ENCODE measurements at places on chromosomes 7 and 10.

DNA sequence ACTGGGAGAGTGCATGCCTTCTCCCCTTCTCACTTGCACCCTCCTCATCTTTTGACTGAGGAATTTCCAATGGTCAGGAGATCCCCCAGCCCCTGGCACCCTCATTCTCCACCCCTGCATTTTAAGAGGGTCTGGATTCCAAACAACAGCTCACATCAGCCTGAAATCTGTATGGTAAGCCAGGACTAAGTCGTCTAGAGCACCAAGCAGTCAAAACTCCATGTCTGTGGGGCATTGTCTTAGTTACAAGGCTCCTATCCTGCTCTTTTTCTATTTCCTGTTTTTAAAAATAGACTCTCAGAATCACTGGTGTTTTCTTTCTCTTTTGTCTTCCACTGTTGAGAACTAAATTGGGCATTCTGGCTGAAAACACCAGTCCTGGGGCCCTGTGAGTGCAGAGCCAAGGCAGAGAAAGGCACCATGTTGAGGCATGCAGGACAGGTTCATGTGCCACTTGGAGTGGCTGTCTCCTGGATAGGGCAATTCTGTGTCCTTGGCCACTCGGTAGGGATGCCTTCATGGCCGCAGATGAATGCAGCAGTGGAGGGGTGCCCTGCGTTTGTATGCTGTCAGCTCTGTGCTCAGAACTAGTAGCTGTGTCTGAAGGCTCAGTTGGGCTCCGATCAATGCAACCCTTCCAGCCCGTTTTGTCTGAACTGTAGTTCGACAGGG lies 216.6 kb upstream of the YAE1 start:
- DNase-seq = no peak

DNA sequence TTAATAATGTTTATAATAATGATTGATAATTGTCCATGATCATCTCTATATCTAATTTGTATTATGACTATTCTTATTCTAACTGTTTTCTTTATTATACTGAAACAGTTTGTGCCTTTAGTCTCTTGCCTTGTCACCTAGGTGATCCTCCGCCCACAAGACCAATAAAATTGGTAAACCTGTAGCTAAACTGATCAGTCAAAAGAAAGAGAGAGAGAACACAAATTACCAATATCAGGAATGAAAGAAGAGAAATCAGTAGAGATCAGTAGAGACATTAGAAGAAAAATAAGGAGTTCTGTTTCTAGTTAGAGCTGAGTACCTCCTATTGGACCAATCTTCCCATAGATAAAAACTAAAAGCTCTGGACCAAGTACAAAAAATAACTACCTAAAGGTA lies 6.1 kb upstream of the COA1 start:
- DNase-seq = no peak

- DNase-seq = no peak
These were observed 68.6 kb downstream of the DYNC2I1 start for GRCh38 chr7:158924956-158925355.

DNA sequence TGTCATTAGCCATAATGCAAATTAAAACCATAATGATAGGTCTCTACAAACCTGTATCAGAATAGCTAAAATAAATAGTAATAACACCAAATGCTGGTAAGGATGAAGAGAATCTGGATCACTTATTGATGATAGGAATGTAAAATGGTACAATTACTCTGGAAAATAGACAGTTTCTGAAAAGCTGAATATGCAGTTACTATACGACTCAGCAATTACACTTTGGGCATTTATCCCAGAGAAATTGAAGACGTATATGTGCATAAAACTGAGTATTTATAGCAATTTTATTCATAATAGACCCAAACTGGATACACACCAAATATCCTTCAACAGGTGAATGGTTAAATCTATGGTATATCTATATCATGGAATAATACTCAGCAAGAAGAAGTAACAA lies 7.9 kb downstream of the RPA3 start:
- no peak for DNase-seq

- no peak for DNase-seq
These were observed 11.6 kb downstream of the COL28A1 start for GRCh38 chr7:7524121-7524520.

GRCh38 chr7:85154282-85154937 lies 32.4 kb downstream of the SEMA3D start:
- DNase-seq = no peak

DNA sequence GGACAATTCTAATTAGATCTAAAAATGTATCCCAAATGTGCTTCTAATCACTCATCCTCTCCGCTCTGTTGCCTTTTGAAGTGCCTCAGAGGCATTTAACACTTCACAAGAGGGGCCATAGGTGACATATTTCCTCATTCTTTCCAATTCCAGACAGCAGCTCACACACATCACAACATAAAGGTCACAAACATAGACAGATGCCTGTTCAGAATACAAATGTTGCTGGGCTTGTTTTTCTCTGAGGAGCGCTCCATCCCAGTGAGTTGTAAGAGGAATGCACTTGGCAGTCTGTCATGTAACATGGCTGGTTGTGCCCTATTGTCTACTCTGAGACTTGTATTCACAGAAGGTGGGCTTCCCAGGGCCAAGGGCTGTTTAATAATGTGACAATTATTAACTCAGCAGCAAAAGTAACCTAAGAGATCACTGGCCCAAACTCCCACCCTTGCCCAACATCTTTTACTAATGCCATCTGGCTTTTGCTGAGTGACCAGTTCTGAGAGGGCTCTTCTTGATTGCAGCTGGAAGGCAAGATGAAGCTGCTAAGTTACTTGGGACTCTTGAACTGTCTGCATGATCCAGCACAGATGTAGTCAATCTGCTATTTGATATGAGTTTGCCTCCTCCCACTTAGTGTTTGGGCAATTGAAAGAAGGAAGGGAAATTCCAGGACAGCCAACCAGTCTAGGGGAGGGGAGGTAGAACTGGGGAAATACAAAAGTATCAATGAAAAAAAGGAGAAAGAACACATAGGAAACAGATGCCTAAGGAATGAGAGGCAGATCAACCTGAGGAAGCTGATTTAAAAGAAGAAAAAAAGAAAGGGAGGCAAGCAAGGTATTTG lies 13.6 kb downstream of the PON2 start:
- no peak for DNase-seq

GRCh38 chr7:38323156-38323555 lies 49.7 kb upstream of the TARP start:
- DNase-seq = no peak

DNA sequence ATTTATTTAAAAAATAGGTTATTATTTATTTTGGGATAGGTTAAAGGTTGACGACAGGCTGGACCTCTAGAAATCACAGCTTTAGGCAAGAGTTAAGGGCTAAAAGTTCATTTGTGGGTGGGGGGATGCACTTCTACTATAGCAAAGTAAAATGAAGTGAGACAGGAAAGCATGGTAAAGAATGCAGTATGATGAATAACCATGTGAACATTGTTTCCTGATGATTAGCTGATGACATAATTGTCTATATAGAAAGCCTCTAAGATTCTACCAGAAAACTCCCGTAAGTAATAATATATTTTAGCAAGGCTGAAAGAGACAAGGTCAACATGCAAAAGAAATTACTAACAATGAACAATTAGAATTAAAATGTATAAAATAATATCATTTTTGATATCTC lies 25.7 kb upstream of the PRSS37 start:
- no peak for DNase-seq

GRCh38 chr7:56229631-56230030 lies 113.4 kb upstream of the NUPR2 start:
- DNase-seq = no peak

DNA sequence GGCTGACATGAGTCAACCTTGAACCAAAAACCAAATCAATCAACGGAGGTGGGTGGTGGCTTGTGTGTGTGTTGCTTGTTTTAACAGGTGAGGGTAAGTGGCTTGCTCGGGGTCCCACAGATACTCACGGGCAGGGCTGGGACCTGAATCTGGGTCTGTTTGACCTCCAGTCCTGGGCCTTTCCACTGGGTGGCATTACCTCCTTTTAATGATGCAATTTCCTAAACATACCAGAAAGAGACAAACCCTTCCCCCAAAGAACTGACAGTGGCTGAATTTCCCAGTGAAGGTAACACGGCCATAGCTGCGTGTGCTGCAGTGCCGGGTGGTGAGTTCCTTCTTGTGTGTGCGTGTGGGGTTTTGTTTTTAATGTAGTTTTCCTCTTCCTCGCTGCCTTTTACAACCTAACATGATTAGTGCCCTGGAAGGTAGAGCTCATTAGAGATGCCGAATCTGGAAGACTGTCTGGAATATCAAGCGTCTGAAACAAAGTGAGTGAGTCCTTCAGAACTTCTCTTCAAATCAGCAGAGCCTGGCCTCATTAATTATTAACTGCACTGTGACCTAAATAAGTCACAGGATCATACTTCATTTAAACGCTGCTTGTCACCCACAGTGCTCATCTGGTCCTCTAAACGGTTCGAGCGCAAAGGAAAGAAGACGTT lies 166.1 kb upstream of the TCERG1L start:
- no peak for DNase-seq

- no peak for DNase-seq
These were observed 20.3 kb downstream of the SLC29A4 start for GRCh38 chr7:5303061-5303460.

DNA sequence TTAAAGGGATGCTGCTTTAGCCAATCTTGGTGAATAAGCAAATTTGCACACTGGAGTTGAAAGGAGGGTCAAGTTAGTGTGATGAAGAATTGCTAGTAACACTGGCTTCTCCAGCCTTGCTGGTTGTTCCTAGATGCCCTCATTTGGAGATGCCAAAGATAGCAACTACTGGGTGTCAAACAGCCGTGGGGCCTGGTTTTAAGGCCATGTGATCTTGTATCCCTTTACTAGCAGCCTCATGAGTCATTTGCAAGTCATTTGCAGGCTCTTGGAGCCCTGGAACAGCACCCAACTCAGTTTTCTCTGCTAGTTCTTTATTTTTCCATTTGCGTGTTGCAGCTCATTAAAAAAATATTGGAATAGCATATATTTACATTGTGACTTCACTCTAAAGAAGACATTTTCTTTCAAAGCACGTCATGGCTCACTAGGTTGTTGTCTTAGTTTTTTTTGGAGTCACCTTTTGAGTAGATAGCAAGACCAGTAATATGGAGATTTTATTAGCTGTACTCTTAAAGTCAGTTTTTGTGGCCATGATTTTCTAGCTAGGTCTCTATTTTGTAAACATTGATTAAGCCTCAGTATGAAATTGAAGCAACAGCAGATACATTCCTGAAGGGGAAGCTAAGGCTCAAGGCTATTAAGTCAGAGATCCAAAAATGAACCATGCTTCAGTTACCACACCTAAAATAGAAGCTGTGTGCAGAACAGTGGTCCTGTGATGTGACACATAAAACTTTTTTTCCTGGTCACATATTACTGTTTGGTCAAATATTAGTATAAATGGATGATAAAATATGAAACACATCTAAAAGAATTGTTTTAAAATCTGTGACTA lies 1.3 kb downstream of the LSMEM1 start:
- DNase-seq = no peak

GRCh38 chr7:87038993-87039690 lies 20.3 kb downstream of the ELAPOR2 start:
- DNase-seq = no peak

DNA sequence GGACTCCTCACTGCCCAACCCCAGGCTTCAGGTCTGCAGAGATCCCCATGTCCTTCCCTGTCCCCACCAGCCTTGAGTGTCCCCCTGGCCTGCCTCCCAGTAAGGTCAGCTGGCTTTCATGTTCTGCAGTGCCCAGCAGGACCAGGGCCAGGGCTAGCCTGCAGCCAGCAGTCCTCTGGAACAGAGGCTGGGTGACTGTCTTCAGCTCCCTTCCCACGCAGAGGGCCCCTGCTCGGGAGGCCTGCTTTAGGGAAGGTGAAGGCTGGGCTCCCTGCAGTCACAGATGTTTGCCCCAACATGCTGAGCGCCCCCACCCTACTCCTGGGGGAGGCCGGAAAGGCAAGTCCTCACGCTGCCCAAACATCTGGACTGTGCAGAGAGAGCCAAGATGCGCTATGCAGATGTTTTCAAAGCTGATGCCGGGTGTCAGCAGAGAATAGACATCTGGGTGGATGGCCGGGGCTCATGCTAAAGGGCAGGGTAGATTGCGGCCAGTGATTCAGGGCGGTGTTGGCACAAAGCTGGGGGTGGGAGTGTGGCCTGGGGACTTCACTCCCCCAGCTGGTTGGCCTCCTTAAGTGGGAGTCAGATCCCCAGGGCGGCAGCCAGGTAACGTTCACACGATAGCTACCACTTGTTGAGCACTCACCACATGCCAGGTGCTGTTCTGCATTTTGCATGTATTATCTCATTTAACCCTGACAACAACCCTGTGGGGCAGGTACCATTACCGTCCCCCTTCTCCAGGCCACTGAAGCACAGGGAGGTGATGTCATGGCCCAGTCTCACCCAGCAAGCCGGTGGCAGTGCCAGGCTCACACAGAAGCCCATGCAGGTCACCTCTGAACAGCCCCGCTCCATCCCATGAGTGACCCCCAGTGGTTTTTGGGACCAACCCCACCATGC lies 71.2 kb upstream of the COL13A1 start:
- no peak for DNase-seq

DNA sequence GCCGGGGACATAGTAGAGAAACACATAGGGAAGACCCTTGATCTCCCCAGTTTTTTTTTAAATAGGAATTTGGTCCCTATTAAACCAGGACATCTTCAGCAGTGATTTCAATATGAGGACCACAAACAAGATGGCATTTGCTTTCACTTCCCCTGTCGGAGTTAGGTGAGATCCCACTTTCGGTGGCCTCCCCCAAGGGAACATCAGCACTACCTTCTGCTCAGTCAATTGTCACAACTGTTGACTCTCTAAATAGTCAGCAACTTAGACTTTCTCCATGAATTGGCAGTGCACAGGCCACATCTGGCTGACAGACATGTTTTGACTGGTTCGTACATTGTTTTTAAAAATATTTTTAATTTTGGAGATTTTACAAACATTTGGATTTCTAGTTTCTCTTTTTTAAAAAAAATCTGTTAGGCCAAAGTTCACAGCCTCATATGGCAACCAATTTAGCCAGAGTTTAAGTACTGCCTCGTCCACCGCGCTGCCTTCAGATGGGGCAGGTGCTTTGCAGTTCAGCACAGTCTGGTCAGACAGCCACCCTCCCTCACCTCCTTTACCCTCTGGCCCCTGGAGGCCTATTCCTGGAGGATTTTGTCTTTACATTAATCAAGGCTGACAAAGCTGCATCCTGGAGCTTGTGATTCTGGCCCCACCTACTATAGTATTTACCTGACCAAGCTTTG lies 139.2 kb upstream of the PRR15 start:
- DNase-seq = no peak

DNA sequence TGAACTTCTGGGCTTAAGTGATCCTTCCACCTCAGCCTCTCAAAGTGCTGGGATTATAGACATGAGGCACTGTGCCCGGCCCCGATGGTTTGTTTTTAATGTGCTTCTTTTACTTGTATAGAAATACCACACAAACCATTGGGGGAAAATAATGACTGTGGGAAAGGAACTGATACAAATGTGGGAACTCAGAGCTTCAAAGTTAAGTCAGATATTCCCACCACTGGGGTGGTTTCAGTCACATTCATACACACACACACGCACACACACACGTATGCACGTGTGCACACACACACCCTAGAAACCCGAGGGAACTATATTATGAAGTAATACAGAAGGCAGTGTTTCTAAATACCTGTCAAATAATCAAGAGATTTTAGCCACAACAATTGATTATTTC lies 17.0 kb downstream of the CPA4 start:
- no peak for DNase-seq
